ENCODE measurements at places on chromosomes 12 and 14. TPM values are rescaled to one million over a fixed set of nuclear protein-coding genes. Genes with fewer than 3 reads are reported as not detected.

Gene ADAMTS20
- total RNA-seq = not detected

Gene KCNK10
- not detected for total RNA-seq

Gene SERPINA12
- total RNA-seq = not detected

Gene FAM216A
- 10.0 TPM for total RNA-seq

Gene MYO1H
- total RNA-seq = 0.16 TPM

Gene SRGAP1
- total RNA-seq = 3.3 TPM

Gene C3AR1
- 3.4 TPM for total RNA-seq

Gene SOAT2
- not detected for total RNA-seq

Gene RFX4
- not detected for total RNA-seq

Gene ERO1A
- total RNA-seq = 11.3 TPM

Gene TMEM179
- 2.2 TPM for total RNA-seq

Gene TGM1
- 11.9 TPM for total RNA-seq

Gene RPGRIP1
- 0.12 TPM for total RNA-seq

Gene SETD1B
- total RNA-seq = 9.3 TPM

Gene ADCY4
- total RNA-seq = 25.5 TPM

Gene KLRK1
- 0.59 TPM for total RNA-seq

Gene GXYLT1
- 5.9 TPM for total RNA-seq

Gene EEF1AKMT3
- total RNA-seq = 3.6 TPM

Gene MYF5
- total RNA-seq = not detected

Gene KRT7
- 58.4 TPM for total RNA-seq

Gene TOMM20L
- not detected for total RNA-seq

Gene PKP2
- 195 TPM for total RNA-seq

Gene PMEL
- 1.1 TPM for total RNA-seq

Gene KCNH5
- total RNA-seq = not detected

Gene TAS2R43
- total RNA-seq = 0.35 TPM
